ENCODE measurements at places on chromosomes 5 and 9.

DNA sequence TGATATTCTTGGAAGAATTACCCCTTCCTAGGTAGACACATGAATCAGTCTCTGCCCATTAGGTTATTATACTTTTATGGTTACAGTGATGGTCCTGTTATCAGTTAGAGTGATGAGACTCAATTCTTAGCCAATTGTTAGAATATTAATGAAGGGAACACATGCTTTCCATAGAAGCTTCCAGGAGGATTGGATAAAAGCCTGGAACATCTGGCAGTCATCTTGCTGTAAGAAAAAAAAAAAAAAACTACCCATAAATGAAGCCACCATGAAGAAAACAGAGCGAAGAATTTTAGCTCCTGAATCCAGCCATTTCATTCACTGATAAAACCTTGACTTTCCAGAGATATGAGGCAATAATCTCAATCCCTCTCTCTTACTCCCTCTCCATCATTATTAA is 262.5 kb upstream of the GRIN3A start:
- DNase-seq = no peak

- DNase-seq = peak; percentile 92
Measured at GRCh38 chr9:37119907-37120842, at the start of gene ZCCHC7. Gene ZCCHC7, plus strand, starts transcription at chr9:37120574.

DNA sequence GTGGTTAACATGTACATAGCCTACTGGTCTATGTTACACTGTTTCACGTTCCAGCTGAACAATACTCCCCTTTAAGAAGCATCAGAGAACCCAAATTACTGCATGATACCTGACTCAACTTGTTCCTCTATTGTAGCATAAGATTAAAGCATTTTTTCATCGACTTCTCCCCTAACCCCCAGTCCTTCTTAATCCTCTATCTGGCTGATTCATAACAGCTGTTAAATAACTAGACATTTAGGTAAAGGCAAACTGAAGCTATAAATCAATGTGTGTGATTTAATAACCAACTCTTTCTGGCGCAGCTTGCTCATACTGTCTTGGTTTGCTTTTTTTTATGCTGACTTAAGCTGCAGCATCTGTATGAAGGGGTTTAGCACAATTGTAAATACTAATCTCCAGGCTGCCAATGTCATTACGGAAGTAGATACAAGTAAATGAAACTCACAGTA is 94.2 kb upstream of the MTAP start:
- no peak for DNase-seq

DNA sequence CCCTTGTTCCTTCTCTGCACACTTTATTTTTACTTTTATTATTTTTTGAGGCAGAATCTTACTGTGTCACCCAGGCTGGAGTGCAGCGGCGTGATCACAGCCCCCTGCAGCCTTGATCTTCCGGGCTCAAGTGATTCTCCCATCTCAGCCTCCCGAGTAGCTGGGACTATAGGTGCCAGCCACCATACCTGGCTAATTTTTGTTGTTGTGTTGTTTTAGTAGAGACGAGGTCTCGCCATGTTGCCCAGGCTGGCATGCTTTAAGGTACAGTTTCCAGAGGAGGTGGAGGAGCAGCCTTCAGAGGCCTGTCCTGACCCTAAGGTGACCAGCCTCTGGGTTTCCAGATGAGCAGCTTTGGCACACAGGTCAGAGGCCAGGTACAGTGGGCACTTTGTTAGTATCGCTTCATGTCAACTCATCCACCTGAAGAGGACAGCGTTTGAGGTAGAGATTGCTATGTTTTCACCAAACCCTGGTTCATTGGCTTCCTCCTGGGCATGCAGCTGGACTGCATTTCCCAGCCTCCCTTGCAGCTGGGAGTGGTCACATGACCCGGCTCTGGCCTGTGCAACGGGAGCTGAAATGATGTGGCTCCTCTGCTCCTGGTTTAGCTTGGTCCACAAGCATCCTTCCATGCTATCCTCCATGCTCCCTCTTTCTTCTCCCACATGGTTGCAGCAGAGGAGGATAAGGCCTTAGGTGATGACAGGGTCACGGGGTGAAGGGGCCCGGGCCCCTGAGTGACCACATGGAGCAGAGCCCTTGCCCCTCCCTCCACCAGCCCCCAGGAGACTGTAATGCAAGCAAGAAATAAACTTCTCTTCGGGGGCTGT is 139.3 kb upstream of the IER5L start:
- DNase-seq = peak; percentile 38

DNA sequence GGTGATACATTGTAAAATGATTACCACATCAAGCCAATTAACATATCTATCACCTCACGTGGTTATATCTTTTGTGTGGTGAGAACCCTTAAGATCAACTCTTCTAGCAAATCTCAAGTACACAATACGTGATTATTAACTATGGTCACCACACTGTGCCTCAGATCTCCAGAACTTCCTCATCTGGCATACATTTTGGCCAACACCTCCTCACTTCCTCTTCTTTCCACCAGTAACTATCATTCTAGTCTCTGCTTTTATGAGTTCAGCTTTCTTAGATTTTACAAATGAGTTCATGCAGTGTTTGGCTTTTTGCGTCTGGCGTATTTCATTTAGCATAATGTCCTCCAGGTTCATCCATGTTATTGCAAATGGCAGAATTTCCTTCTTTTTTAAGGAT is 35.8 kb downstream of the PRKACG start:
- no peak for DNase-seq

DNA sequence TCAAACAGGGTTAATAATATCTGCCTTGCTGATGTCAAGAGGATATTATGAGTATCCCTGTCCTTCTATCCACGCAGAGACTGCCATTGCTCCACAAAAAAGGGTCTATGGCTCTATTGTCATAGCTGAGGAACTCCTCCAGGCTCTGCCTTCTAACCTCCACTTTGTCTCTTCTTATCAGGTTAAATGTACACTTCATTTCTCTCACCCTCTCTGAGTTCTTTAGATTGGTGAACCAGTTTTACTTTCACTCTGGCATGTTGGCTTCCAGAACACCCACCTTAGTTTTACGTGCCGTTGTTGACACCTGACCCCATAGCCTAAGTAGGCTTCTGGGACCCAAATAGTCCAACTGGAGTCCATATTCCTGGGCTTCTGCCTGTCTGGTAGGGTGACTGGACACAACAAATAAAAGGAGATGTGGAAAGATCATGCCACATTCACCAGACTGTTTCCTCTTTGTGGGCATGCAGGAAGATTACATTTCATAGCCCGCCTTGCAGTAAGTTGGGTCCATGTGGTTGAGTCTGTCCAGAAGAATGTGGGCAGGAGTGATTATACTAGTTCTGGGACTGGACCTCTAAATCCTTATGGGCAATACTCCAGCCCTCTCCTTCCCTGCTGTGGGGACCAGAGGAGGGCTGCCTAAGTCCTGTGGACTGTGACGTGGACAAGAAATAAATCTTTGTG is 350.4 kb upstream of the CLINT1 start:
- DNase-seq = no peak

DNA sequence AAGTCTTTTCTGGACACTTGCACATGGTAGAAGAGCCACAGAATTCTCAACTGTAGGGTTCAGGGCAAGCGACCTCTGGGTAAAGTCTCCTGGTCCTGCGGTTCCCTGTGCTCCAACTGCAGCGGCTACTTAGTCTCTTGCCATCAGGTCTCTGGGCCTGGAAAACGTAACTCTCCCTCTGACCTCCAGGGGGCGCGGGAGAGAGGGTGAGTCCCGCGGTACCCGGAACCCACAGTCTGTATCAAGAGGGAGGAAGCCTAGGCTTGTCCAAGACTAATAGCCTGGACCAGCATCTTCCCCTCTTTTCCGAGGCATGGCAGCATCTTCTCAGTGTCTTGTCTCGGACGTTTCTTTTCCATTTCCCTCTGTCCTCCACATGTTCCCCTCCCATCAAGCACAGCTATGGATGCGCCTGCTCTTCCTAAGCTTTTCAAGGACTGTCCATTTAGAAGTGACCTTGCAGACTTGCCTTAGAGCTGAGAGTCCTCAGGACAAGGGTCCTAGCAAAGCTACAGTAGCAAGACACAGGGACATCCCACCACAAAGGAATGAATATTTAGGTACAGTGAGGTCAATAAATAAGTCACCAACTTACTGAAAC is 59.3 kb downstream of the FSTL4 start:
- DNase-seq = peak; percentile 48

GRCh38 chr5:151926188-151926587 is 1.5 kb upstream of the GLRA1 start:
- no peak for DNase-seq

GRCh38 chr9:3888497-3888858 is 362.7 kb upstream of the RFX3 start:
- DNase-seq = no peak
